ENCODE measurements at places on chromosomes 3 and 15.

DNA sequence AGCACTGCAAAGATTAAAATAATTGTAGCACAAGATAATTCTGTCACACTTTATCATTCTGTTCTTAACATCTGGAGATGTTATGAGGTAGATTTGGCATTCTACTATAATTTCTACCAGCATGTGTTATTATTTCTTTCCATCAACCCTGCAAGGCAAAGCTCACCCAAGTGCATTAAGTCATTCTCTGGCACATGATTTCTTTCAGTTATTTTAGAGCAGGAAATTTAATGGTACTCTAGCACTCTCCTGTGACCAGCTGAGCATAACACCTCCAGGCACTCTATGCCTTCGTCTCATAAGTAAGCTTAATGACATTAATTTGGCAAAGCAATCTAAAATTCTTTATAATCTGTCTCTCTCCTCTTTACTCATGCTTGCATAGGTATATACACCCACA lies 300.2 kb upstream of the GPR149 start:
- peak; percentile 7 for DNase-seq

DNA sequence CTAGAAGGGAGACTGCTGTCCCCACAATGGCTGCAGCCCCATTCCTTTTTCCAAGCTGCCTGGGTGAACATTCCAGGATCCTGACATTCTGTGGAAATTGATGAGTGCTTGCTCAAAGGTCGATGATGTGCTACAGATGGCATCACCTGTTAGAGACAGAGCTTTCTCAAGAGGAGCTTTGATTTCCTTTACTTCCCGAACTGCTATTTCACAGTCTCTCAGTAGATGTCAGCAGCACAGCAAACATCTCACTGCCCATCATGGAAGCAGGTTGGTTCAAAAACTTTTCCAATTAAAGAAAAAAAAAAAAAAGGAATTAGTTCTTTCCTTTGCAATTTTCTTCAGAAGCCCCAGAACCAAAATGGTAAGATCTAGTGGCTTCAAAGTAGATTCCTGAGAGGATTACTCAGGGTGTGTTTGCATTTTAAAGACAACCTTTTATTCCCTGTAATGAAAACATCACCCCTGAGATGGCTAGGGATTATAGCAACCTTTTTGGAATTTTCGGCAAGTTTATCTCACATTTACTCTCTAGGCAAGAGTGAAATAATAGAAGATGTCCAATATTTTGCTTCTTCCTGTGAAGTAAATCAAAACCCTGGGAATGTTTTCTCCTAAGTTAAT lies 44.8 kb downstream of the POLR2M start:
- peak; percentile 18 for DNase-seq

- no peak for DNase-seq
These were observed 153.8 kb downstream of the EBLN2 start for GRCh38 chr3:73215281-73215680.

DNA sequence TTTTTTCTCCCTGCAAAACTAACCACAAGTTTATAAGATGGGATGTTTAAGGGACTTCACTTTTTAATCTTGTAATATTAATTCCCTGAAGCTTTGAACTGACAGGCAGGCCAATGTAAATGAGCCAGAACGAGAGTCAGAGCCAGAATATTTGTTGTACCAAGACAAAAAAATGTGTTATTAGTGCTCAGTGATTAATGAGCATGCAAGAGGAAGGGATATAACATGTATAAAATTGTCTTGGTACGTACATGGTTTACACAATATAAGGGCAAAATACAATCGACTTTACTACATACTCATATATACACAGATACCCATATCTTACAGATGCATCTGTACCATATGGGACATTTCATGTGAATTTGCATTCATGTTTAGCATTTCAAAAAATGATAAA lies 331.2 kb downstream of the MECOM start:
- DNase-seq, result no peak

DNA sequence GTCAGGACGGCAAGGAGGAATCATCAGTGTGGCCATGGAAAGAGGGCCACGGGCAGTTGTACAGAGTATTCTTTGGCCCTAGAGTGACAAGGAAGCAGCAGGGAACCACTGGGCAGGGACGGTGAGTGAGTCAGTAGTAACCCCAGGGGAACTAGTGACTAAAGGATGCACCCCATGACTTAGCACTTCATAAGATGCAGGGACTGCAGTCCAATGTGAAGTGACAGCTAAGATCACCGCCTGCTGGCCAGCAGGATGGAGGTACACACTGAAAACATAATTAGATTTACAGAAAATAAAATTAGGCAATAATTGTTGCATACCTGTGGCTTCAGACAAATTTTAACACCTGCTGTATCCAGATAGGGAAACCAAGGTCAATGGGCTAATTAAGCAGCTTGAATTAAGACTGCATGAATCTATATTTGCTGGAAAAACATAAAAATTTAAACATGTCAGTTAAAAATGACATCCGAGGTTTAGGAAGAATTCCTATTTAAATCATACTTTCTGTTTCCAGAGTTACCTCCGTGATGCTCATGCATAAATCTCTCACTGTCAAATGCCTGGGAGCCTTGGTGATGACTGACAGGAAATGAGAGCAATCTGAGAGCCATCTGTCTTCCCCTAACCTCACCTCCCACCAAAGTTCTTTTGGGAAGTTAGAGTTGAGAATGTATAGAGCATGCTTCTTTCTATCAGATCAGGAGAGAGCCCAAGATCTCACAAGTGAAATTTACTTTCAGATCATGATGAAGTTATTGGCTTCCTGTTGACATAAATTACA lies 56.5 kb downstream of the DCLK3 start:
- peak; percentile 85 for DNase-seq

GRCh38 chr3:177381070-177381469 lies 183.8 kb upstream of the TBL1XR1 start:
- no peak for DNase-seq

DNA sequence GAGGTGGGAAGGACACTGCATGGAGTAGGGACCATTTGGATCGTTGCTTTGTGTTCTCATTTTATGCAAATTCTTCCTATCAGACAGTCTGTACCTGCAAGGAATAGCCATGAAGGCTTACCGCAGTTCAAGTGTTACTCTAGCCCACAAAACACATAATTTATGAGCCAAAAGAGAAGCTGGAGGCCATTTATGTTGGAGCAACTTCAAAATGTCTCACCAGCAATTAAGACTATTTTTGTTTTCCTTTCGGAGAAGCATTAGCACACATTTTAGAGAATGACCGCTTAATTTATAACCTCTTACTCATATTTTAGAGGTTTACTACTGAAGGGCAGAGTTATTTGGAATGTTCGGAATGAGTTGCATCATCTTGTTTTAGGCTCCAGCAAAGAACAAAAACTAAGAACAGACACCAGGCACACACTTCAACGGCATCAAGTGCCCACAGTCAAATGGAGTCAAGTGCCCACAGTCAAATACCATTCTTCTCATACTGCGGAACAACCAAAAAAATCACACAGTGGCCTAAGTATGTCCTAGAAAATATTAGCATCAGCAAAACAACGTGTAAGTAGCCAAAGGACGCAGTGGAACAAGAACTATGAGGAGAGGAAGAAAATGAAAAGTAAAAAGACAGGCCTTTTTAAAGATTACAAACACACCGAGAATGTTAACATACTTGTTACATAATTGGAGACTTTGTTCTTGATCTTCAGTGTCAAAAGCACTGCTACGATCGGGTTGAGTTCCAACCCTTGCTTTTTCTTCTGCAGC lies 17.5 kb upstream of the GOLGA8J start:
- peak; percentile 90 for DNase-seq

DNA sequence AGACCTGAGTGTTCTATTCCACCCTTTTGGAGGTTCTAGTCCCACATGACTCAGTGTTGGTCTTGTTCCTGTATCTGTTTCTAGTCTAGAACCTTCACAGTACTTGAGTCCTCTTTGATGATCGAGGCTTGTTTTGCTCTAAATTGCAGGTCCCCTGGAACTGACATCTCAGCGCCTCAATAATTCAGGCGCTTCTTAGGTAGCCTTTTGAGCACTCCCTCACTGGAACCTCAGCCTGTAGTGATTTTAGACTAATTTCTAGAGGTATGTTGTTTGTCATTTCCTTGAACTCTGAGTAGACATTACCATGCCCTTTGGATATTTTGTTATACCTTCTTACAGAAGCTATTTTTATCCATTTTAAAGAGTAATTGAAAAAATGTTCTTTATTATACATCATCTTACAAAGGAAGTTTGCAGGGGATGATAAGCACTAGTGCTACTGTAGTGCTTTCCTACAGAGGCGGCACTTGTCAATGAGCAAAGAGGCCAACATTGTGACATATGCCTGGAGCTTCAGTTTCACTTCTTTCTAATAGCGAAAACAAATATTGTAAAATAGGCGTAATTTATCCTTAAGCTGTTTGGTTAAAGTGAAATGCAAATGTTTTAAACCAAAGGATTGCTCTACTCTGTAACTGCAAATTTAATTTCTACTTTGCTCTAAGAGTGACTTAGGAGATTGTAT lies 75.7 kb downstream of the EFL1 start:
- no peak for DNase-seq

DNA sequence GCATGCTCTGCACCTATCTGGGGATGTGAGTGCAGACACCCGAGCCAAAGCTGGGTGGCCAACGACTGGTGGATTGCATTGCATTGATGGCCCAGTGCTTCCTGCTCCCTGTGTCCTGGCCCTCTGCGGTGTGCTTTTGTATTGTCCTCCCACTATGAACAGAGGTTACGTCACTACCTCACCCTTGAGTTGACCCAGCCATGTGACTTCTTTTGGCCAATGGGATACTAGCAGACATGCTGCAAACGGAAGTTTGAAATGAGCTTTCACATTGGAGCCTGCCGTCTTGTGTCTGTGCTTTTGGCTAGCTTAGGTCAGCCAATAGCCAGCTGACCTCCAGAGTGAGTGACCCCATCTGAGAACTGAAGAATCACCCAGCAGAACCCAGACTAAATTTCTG lies 15.3 kb upstream of the TBC1D21 start:
- DNase-seq, result no peak

- DNase-seq, result peak; percentile 6
These were observed 6.9 kb downstream of the SLC38A3 start for GRCh38 chr3:50211930-50212329.

DNA sequence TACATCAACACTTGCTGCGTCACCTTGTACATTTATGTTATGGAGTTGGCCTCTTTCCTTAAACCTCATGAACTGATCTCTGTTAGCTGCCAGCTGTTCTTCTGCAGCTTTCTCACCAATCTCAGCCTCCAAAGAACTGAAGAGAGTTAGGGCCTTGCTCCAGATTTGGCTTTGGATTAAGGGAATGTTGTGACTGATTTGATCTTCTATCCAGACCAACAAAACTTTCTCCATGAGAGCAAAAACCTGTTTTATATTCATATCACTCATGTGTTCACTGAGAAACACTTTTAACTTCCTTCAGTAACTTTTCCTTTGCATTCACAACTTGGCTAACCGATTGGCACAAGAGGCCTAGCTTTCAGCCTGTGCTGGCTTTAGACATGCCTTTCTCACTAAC lies 1156.0 kb upstream of the CADM2 start:
- no peak for DNase-seq

GRCh38 chr3:30766522-30766921 lies 127.9 kb downstream of the GADL1 start:
- no peak for DNase-seq

- DNase-seq, result no peak
These were observed 3.1 kb upstream of the TWF2 start for GRCh38 chr3:52242039-52242438.

GRCh38 chr3:143302638-143303171 lies 183.1 kb downstream of the CHST2 start:
- DNase-seq, result peak; percentile 88

- DNase-seq, result no peak
These were observed 18.2 kb downstream of the SYNM start for GRCh38 chr15:99122831-99123712.

DNA sequence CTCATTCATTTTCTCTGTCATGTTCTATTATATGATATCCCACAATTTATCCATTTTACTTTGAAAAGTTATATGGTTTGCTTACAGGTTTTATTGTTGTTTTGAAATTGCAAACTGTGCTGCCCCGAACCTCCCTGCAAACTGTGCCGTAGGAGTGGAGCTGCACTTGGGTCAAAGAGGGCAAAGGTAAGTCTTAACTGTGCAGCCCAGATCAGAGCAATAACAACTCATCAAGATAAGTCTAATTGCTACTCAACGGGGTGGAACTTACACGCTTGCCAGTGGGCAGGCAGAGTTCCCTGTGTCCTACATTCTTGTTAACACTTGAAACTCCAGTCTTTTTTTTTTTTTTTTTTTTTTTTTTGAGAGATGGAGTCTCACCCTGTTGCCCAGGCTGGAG lies 33.2 kb downstream of the ZDHHC19 start:
- no peak for DNase-seq

DNA sequence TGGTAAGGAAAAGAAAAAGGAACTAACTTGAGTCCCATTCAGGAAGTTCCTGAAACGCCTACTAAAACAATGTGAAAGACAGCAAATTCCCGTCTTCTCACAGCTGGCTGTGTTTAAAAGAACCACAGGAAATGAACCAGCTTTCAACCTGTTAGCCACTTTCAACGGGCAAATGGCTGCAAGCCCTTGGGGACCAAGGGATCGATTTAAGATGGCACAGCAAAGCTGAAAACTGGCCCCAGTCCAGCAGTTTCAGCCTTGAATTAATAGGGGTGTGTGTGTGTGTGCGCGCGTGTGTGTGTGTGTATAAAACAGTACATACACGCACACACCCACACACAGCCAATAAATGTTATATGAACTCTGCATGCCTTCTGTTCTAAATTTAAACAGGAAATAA lies 168.7 kb upstream of the TMCO5A start:
- DNase-seq, result no peak

- DNase-seq, result peak; percentile 9
These were observed 247.7 kb upstream of the CDIN1 start for GRCh38 chr15:36331531-36332275.

DNA sequence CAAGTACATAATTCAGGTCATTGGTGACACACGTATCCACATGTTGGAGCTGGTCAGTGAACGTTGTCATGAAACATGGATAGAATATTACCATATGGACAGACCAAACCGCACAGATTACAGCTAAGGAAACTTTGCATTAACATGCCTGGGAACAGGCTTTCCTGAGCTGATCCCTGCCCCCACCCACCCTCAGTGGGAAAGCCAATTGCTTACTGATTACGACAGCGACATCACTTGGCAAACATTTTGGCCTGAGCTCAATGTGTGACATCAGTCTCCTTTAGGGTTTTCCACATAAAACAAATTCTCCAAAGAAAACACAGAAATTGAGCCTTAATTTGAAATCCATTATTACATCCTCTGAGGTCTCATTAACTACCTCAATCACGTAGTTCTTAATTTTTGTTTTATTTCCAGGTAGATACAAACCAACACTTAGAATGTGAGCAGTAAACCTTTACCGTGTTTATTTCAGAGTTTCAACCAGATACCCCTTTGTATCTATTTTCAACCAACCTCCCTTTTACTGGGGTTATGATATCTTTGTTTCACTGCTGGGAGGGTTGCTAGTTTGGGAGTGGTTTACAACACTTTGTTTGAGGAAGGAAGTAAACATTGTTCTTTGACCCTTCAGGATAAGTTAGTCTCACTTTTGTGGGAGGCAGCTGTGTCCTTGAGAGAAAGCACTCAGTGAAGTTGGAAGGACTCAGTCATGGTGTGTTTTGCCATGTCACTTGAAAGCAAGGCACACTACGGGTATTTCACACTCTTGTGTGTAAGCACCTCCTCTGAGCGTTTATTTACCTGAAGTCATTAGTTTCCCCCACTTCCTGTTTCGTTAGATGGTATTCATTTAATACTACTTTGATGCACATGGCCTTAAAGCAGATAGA lies 103.1 kb downstream of the CMSS1 start:
- DNase-seq, result peak; percentile 37
